ENCODE measurements at places on chromosomes 2 and 18. TPM values are rescaled to one million over a fixed set of nuclear protein-coding genes. Genes with fewer than 3 reads are reported as not detected.

DNA sequence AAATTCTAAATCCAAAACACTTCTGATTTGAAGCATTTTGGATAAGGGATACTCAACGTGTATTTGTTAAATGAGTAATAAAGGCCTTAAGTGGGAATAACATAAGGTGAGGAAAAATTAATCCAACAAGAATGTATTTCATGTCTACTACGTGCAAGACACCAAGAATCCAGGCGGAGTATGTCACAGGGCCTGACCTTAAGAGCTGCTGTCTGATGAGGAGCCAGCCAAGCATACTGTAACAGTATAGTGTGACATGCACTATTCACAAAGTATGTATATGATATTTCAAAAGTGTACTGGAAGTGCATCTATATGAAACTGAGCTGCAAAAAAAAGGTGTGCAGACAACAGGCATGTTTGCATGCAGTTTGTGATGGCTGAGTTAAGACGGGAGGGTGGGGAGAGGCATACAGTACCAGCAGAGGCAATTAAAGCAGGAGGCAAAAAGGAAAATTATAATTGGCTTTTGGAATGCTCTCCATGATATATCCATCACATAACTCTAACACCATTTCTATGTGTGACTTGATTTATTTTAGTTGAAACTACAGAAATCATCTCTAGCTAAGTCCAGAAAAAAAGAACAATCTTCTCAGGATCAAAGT lies 18.2 kb downstream of the IWS1 start:
- no peak for DNase-seq

DNA sequence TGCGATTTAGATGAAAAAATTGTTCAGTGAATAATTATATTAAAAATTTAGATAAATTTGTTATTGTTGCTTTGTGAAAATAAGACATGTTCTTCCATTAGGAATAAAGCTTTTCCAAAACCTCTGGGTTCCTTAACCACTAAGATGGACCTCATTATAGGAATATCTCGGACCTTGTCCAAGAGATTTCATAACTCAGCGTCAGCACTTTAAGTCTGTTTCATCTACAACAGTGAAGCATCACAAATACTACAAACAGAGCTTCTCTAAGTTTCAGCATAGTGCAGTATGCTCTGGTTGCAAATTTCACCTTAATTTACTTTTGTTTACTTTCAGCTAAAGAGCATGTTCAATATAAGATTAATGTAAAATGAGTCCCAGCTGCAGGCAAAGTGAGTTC lies 150.3 kb downstream of the UBE2E3 start:
- DNase-seq, result no peak

DNA sequence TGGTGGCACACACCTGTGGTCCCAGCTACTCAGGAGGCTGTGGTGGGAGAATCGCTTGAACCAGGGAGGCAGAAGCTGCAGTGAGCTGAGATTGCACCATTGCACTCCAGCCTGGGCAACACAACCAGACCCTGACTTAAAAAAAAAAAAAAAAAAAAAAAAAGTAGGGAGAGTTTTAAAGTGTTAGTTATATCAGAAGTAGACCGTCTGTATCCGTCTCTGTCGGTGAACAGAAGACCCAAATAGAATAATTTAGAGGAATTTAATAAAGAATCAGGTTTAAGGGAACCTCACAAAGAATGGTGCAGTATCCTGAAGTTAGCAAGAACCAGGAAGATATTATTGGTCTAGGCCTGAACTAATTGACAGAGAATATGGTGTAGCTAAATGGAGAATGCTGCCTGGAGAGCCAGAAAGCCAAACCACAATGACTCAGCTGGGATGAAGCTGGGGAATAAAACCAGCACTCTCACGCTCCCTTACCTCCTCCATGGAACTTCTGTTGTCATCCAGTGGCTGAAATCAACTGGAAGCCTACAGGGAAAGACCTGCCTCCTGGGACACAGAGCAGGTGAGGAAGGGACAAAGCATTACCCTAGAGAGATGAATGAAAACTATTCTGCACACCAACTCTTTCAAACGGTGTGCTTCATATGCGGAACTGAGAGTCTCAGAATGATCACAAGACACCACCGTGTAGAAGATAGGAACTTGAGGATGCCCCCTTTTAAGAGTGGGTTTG lies 39.1 kb upstream of the PLEKHM3 start:
- DNase-seq, result no peak

DNA sequence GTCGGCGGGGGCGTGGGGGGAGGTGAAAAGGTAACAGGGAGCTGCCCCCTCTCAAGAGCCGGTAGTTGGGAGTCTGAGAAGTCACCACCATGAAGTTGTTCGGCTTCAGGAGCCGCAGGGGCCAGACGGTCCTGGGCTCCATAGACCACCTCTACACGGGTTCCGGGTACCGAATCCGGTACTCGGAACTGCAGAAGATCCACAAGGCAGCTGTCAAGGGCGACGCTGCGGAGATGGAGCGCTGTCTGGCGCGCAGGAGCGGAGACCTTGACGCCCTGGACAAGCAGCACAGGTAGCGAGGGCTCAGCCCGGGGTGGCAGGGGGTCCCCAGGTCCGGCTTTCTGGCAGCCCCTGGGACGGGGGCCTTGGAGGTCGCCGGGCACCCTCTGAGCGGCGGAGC lies 47.1 kb upstream of the ZNF519 start:
- DNase-seq, result no peak

GRCh38 chr18:10923141-10923540 lies 226.2 kb downstream of the PIEZO2 start:
- no peak for DNase-seq

DNA sequence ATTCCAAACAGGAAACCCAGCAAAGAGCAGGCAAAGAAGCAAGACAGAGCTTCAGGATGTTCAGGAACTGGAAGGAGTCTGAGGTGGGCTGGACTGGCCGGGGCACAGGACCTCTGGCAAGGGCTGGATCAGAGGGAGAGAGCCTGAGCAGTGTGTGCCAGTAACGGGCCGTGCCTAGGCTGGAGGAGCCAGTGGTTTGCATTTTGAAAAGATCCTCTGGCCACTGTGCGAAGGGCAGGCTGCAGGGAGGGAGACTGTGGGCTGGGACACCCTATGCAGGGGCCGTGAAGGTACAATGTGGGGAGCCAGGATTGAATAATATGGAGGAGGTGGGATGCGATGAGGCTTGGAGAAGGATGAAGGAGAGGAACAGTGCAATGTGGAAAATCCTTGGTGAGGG lies 6.2 kb upstream of the SDC1 start:
- peak; percentile 13 for DNase-seq

DNA sequence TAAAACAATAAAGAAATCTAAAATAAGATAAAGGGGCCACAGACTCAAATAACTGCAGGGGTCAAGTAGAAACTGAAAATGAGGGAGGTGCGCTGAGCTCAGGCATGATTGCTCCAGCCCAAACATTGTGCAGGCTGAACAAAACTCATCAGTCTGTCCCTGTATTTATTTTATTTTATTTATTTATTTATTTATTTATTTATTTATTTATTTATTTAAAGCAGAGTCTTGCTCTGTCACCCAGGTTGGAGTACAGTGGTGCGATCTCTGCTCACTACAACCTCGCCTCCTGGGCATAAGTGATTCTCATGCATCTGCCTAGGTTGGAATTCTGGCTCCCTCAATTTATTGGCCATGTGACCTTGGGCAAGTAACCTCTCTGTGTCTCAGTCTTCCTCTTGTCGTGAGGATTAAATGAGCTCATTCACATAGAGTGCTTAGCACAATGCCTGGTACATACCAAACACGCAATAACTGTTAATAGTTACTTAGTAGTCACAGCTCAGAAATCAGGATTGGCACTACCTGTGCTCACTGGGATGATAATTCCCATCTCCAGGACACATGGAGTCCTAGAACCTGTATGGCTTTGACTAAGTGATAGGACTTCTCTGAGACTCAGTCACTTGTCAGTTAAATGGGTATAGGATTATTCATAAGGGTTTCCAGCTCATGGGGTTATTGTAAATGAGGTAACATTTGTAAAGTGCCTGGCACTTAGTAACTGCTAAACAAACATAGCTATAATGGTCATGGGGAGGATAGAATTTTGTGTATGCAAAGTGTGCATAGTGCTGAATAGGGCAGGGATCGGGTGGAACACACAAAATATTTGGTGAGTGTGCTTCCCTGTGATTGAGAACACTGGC lies 6.0 kb downstream of the SPEG start:
- DNase-seq, result no peak

GRCh38 chr2:139160836-139161235 lies 380.6 kb upstream of the NXPH2 start:
- DNase-seq, result no peak

DNA sequence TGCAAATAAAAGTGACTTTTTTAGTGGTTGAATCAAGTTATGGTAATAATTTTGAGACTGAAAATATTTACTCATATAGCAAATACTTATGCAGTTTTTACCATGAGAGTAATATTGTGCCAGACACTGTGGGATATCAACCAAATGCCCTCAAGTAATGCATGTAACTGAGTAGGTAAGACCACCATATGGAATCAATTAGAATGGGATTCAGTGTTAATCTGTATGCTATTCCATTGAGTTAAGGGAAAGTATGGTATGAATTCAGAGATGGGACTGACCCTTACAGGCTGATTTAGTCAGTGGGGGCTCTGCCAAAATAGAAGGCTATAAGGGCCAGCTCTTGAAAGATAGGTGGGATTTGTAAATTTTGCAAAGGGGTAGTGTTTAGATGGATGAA lies 131.6 kb downstream of the CCDC85A start:
- DNase-seq, result no peak

GRCh38 chr2:19746137-19746600 lies 155.6 kb downstream of the TTC32 start:
- DNase-seq, result no peak

DNA sequence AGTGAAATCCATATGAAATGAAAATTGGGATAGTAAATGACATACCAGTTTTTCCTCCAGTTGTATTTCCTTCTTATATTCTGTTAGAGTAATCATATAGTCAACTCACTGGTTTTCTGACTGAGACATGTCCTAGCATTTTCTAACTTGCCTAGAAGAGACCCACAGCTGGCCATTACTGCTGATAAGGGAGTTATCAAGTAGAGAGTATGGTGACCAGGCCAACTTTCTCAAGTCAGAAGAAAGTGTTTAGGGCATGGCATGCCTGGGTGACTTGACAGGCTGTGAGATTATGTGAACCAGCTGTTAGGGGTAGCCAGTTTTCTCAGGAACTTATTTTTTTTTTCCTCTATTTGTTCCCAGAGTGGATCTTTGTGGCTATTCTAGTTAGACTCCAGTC lies 81.2 kb downstream of the GPD2 start:
- DNase-seq, result no peak

GRCh38 chr2:229133155-229133772 lies 137.8 kb downstream of the PID1 start:
- no peak for DNase-seq

- DNase-seq, result no peak
Observed at GRCh38 chr2:239151201-239152131, 249.4 kb downstream of the HDAC4 start.

GRCh38 chr2:85684806-85685205 lies 9.4 kb upstream of the GNLY start:
- DNase-seq, result peak; percentile 27

DNA sequence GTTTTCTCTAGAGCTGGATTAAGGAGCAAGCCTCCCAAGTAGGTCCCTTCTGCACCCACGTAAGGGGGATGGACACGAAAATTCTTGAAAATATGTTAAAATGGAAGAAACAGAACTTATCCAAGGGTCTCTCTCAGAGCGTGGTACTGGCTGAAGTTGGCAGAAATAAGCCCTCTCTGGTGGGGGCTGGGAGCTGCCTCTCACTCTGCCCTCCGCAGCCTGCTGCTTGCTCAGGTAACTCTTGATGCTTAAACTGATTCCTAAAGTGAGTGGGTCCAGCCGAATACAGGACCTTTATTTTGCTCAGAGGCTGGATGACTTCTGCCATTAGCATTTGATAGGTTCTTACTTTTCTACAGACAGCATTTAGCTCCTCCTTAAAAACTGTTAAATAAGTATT lies 78.1 kb downstream of the SPHKAP start:
- no peak for DNase-seq

GRCh38 chr2:63792530-63792929 lies 49.2 kb upstream of the UGP2 start:
- DNase-seq, result no peak

GRCh38 chr2:103669531-103669930 lies 907.7 kb downstream of the TMEM182 start:
- no peak for DNase-seq

- no peak for DNase-seq
Observed at GRCh38 chr2:29940706-29941105, 19.3 kb upstream of the ALK start.

- no peak for DNase-seq
Observed at GRCh38 chr2:106076941-106077340, 117.2 kb downstream of the UXS1 start.

- no peak for DNase-seq
Observed at GRCh38 chr2:20164734-20165478, 60.0 kb downstream of the SDC1 start.

- no peak for DNase-seq
Observed at GRCh38 chr2:38771632-38772031, 6.4 kb upstream of the GEMIN6 start.

DNA sequence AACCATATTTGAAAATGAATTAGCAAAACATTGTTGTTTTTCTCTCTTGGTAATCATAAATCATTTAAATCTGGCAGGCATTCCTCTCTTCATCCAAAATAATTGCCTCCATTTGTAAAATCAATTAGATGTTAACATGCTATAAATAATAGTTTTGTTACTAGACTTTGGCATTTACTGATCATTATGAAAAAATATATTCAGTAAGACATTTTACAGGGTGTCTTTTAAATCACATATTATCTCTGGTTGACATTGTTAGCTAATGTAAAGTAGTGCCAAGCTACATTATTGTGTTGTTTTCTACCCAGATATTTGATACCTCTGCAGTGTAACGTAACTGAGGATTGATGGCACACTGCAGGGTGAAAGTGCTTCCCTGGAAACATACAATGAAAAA lies 31.8 kb upstream of the DLX1 start:
- DNase-seq, result no peak

DNA sequence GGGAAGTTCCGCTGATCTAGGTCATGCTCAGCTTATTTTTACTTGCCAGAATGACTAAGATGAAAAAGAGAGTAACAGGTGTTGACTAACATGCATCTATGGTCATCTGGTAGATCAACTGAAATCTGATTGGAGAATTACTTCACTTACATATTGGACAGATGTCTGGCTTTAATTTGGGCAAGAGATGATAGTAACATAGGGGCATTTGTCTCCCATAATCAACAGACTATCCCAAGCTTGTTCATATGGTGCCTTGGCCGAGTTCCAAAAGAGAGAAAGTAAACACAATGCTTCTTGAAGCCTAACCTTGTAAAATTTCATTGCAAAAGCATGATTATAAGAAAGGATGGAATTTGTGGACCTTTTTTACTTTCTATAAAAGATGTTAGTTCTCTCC lies 503.7 kb downstream of the ADCYAP1 start:
- DNase-seq, result no peak

The SGO2 gene
- 44.2 TPM for total RNA-seq

The IL1B gene
- not detected for total RNA-seq

The RAD51AP2 gene
- total RNA-seq, result not detected

The ITGA6 gene
- 18.0 TPM for total RNA-seq

The REG3A gene
- not detected for total RNA-seq

The PLGLB2 gene
- total RNA-seq, result 1.8 TPM

The HAAO gene
- total RNA-seq, result 0.18 TPM

The TTN gene
- total RNA-seq, result 2.1 TPM

The ANO7 gene
- total RNA-seq, result 0.53 TPM

The STK36 gene
- total RNA-seq, result 17.9 TPM

The PID1 gene
- total RNA-seq, result not detected

The EN1 gene
- total RNA-seq, result not detected

Measured in activated CD4-positive, alpha-beta memory T cell treated with anti-CD3 and anti-CD28 coated beads, Interleukin-2, amount 10 ng/mL, durations not matched to agents 7 days and 5 days (primary cell).